Stimulated activated CD4-positive, alpha-beta T cell treated with anti-CD3 and anti-CD28 coated beads, Interleukin-4, amount 100 ng/mL, for 4 hours (primary cell): ENCODE measurements at places on chromosomes 1 and 21.
A peak's percentile ranks its signal among the peaks of the same experiment; 100 is the strongest.

DNA sequence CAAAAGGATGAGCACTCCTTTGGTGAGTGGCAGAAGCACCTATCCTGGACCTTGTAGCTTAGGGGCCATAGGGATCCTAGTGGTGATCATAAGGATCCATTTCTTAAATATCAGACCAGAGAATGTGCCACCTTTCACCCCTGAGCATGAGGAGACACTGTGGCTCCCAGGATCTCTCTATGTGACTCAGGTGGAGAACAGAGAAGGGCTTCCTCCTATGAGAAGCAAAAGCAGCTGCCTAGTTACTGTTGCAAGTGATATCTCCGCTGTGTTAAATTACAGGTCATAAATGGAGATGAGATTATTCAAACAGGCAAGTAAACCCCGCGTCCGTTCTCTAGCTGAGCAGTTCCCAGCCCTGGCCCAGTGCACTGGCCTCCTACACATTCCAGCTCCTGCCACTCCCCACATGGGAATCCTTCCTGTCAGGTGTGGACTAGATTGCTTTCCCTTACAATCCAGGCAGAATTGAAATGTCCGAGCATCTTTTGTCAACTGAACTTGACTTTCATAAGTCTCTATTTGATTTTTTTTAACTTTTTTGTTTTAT, 26.3 kb downstream of the CLEC20A start:
- DNase-seq: no peak

DNA sequence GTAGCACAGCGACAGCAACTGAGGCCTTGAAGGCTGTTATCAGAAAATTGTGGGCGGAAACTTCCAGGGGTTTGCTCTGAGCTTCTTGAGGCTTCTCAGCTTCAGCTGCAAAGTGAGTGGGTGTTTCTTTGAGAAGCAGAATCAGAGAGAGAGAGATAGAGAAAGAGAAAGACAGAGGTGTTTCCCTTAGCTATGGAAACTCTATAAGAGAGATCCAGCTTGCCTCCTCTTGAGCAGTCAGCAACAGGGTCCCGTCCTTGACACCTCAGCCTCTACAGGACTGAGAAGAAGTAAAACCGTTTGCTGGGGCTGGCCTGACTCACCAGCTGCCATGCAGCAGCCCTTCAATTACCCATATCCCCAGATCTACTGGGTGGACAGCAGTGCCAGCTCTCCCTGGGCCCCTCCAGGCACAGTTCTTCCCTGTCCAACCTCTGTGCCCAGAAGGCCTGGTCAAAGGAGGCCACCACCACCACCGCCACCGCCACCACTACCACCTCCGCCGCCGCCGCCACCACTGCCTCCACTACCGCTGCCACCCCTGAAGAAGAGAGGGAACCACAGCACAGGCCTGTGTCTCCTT, at the start of gene FASLG:
Gene FASLG, plus strand, starts transcription at position 233 of the 583 bp plus-strand sequence. Its CDS starts 99 bp downstream, at position 332.
- DNase-seq: peak; percentile 50

DNA sequence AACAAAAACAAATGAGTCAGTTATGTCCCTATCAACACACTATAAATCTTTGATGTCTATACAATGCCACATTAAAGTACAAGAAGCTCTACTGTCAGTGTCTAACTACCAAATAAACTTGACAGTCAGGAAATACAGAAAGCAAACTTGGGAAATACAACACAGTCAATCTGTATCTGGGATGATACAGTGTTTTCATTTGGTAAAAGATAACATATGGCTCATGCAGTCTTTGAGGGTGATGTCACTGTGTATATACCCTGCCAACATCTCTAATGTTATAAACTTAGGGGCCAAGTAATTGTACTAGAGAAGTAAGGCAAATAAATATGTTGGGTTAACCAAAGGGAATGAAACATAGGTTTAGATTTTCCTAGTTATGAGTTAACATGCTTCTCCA, 552.5 kb upstream of the ADAMTS5 start:
- no peak for DNase-seq

GRCh38 chr1:41368366-41368765, 7.1 kb downstream of the FOXO6 start:
- no peak for DNase-seq

DNA sequence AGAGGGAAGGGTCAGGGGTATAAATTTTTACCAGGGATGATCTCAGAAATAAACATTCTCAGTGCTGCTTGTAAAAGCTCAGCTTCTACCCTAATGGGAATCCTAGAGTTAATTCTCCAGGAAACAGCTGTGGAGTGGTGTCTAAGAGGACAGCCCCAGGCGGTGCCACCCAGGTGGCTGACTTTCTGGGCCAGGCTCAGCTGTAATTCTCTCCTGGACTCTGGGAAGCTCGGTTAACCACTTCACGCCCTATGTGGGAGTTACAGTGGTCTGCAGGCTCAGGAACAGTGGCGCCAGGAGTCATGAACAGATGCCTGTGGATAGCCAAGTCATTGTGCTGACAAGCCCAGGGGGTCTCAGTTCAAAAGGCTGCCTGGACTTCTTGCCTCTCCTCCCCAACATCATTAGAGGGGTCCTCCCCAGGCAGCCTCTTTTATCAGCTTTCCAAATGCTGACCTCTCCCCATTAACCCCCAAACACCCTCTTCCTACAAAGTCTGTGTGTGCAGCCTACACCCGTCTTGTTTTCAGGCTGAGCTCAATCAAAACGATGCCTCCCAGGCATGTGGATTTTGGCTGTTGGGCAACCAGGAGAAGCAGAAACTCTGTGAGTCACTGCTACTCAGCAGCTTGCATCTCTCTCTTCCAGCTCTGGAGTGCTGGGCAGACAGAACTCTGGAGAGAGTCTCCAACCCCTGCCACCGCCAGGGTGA, 1.2 kb downstream of the HHIPL2 start:
- no peak for DNase-seq

DNA sequence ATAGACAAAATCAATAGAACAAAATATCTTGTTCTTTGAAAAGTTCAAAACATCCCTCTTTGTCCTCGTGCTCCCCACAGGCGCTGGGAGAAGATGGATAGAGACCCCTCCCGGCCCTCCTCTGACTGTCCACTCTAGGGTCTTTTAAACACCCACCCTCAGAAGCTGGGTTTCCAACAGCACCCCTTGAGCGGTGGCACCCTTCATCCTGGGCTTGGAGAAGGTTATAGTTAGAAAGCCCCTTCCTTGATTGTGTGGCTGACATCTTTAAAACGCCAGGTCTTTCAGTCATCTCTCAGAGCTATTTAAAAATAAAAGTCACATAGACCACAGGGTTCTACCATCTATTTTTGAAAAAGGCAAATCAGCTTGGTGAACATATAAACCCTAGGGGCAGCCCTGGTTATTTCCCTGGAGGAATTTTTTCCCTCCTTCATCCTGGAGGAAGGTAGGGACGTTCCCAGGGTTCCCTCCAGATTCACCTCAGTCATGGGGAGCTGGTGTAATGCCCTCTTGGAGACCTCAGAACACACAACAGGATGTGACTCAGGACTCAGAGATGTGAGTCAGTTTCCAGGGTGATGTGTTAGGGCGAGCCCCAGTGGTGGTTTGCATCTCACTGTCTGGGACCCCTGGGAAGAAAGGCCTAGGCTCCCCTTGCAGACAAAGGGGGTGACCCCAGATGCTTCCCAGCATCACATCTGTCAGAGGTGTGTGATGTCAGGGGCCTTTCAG, 138.5 kb downstream of the CLIC6 start:
- DNase-seq: peak; percentile 36

- DNase-seq: no peak
Measured at GRCh38 chr21:41720250-41720649, 46.6 kb downstream of the RIPK4 start.

- DNase-seq: no peak
Measured at GRCh38 chr21:38610623-38611251, 112.5 kb upstream of the ERG start.

- no peak for DNase-seq
Measured at GRCh38 chr1:116921301-116921885, 11.7 kb downstream of the PTGFRN start.

- no peak for DNase-seq
Measured at GRCh38 chr1:54922921-54923421, 36.0 kb upstream of the DHCR24 start.
